ENCODE measurements at places on chromosomes 5 and 9.

DNA sequence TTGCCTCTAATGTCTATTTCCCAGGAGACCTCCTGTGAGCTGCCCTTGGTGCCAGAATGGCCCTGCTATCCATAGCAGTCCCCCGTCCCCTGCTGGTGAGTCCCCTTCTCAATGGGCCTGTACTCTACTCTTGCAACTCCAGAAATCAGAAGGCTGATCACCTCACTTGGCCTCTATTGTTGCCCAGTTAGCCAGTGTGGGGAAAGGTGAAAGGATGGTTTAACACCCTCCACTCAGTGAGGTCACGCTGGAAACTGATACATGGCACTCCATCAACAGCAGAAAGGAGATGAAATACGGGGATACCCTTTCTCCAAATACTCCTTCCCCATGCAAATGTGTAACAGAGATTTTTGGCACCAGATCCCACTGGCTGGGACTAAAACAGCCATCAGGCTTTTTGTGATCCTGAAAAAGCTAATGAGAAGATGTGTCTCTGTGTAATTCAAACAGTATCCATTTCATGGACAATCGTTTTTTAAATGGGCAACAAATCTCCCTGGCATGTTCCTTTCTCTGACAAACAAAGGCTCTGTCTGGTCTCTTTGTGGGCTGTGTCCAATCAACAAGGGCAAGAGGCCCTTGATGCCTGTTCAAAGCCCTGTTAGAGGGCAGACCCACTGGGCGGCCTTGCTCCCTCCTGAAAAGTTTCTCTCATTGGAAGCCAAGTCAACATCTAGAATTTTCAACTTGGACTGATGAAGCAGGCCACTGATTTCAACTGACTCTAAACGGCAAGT lies 343.7 kb downstream of the SPOCK1 start:
- no peak for DNase-seq

GRCh38 chr5:161042443-161042842 lies 190.4 kb upstream of the ATP10B start:
- DNase-seq, result no peak

DNA sequence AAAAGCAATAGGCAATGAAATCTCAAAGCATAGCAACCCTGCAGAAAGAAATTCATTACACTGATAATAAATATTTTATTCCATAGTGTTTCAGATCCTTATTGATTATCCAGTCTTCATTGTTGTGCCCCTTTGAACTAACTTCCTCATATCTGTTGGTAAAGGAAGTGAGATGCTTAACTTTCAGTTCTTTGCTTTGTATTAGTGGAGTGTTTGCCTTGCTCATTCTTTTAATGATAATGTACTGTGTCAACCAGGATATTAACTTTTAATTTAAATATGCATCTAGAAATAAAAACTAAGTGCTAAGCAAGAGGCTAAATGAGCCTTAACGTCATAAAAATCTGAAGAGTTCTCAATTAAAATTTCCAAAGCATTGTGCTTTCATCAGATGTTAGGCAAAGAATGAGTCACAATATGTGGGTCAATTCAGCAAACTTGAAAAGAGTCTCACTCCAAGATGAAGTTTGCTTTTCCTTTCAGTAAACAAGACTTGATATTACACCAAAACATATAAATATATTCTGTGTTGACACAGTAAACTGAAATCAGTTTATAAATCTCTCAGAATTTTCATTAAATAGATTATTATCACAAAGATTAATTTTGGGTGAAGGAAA lies 105.9 kb downstream of the GIN1 start:
- DNase-seq, result peak; percentile 24

- no peak for DNase-seq
Observed at GRCh38 chr9:107274096-107274495, 9.0 kb upstream of the RAD23B start.

- DNase-seq, result no peak
Observed at GRCh38 chr9:9091387-9091786, 1291.8 kb upstream of the DMAC1 start.

DNA sequence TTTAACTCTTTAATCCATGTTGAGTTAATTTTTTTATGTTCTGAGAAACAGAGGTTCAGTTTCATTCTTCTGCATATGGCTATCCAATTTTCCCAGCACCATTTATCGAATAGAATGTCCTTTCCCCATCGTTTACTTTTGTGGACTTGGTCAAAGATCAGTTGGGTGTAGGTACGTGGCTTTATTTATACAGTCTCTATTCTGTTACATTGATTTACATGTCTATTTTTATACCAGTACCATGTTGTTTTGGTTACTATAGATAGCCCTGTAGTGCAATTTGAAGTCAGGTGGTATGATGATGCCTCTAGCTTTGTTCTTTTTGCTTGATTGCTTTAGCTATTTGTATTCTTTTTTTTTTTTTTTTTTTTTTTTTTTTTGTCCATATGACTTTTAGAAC lies 462.0 kb downstream of the HTR1A start:
- DNase-seq, result no peak

- no peak for DNase-seq
Observed at GRCh38 chr9:136646827-136647711, 15.6 kb upstream of the EGFL7 start.

DNA sequence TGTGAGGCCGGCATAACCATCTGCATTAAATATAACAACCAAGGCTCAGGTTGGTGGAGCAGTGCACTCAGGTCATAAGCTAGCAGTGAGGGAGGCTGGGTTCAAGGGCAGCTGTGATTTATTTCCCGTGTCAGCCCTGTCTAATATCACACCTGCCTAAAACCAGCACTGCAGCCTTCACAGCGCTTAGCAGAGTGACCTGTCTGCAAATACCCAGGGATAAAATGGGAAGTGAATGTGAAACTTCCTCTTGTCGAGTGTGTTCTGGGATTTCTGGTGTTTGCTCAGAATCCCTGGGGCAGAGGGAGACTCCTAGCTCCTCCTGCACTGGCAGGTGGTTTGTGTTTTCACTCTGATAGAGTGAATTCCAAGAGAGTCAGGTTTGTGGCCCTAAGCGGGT lies 57.5 kb downstream of the ZNF510 start:
- no peak for DNase-seq

- peak; percentile 61 for DNase-seq
Observed at GRCh38 chr5:138635265-138635664, 60.1 kb upstream of the HSPA9 start.

GRCh38 chr9:75046725-75047345 lies 18.7 kb upstream of the CARNMT1 start:
- DNase-seq, result no peak

- DNase-seq, result no peak
Observed at GRCh38 chr5:111762895-111763294, 5.9 kb upstream of the NREP start.

- DNase-seq, result no peak
Observed at GRCh38 chr5:56094579-56095361, 100.0 kb upstream of the IL6ST start.

GRCh38 chr9:128385496-128386460 lies 14.6 kb downstream of the URM1 start:
- no peak for DNase-seq

DNA sequence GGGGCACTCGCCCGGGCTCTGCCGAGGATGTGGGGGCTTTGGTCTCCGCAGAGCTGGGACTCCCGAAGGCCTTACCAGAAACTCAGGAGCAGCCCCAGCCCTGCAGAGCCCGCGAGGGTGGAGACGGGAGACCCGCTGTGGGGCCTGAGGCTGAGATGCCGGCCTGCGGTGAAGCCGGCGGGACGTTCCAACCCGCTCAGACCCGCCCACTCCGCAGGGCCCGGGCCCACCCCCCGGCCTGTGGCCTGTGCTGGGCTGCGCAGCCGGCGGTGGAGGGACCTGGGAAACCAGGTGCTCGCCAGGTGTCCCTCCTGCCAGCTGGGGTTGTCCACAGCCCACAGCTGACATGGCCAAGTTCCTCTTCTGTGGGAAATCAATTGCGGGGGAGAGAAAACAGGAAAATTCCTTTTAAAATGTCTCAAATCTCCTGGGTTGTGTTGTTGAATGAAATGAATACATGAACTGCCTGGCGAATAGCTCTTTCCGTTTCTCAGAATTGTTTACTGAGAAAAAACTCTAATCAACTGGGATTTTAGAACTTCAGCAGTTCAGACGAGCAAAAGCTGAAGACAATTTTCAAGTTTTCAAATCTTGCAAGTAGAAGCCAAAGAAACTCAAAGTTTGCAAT lies 49.0 kb upstream of the IRX4 start:
- DNase-seq, result no peak

- peak; percentile 9 for DNase-seq
Observed at GRCh38 chr9:120438111-120438510, 141.9 kb downstream of the CDK5RAP2 start.

DNA sequence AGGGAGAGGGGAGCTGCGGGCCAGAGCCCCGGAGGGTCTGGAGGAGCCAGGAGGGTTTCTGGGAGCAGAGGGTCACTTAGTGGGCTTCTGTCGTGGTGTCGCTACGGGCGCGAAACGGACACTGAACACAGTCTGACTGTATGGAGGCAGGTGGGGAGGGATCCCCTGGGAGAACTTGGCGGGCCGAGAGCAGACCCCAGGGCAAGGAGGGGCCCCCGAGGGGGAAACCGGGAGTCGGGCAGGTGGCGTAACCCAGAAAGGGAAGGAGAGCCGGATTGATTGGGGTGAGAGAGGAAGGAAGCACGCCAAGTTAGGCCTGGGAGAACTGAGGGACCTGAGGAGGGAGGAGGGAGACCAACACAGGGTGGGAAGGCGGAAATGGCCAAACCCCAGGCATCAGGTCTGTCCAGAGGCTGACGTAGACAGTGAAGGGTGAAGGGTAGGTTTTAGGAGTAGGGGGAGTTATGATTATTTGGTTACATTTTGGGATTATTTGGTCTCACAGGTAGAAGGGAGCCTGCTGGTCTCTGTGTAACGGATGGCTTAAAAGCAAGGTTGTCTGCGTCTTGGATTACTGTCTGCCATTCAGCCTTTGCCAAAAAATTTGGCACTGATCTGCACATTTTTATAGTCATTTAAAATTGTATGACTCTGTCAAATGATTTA lies 3.3 kb upstream of the MSMP start:
- DNase-seq, result no peak

- no peak for DNase-seq
Observed at GRCh38 chr5:14258840-14259239, 115.7 kb downstream of the TRIO start.

DNA sequence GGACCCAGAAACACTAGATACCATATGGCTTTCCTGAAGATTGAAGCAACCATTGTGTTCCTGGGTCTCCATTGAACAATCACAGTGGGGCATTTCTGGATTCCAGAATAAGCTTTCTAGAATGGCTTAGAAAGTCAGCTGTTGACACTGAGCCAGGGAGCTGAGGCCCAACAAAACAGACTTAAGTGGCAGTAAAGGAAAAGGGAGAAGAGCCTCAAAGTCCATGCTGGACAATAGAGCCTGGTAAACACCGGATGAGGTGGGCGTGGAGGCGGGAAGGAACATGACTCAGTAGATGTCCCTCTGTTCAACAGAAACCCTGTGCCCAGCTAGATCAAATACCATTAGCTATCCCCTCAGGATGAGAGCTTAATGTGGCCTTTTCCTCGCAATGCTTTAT lies 14.8 kb downstream of the SPARC start:
- DNase-seq, result peak; percentile 54

GRCh38 chr9:96382839-96383164 lies 709 bp downstream of the SLC35D2 start:
- DNase-seq, result no peak

DNA sequence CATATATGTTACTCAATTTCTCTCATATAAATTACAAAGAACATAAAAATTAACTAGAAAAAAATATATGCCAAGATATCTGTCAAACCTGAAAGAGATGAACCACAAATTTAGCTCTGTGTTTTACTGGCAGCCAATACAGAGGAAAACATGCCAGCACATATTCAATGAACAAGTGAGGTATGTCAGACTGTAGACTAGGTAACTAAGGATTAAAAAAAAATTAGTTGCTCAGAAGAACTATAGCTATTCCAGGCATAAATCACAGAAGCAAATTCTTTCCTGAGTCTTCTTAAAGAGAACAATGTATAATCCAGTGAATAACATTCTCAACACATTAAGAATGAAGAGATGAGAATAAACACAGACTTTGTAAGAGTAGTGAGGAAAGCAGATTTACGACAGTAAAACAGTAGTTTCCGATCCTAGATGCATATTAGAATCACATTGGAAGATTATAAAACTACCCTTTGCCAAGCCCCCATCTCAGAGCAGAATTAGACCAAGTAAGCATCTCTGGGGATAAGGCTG lies 20.6 kb upstream of the CAAP1 start:
- DNase-seq, result no peak
